Myometrial cell (primary cell): ENCODE measurements at places on chromosomes 4 and X. TPM values are rescaled to one million over a fixed set of nuclear protein-coding genes. Genes with fewer than 3 reads are reported as not detected.

The MAGEA2 gene
- not detected in 2 replicates for total RNA-seq

The ADAMTS3 gene
- total RNA-seq, result 2.1 and 2.3 TPM in 2 replicates

The MAP9 gene
- 6.6 and 8.7 TPM in 2 replicates for total RNA-seq

The TAF7L gene
- total RNA-seq, result 0.29 and 0.53 TPM in 2 replicates

The GAGE2A gene
- total RNA-seq, result not detected in 2 replicates

The DOCK11 gene
- total RNA-seq, result 24.8 and 29.4 TPM in 2 replicates

The ATG4A gene
- total RNA-seq, result 20.4 and 25.4 TPM in 2 replicates

The SPARCL1 gene
- total RNA-seq, result not detected in 2 replicates
